ENCODE measurements at places on chromosomes 1 and 21. TPM values are rescaled to one million over a fixed set of nuclear protein-coding genes. Genes with fewer than 3 reads are reported as not detected.

The HEYL gene
- 34.1 TPM for polyA plus RNA-seq

- no peak for DNase-seq
These were observed 24.4 kb downstream of the RCAN1 start for GRCh38 chr21:34590520-34590919.

- no peak for DNase-seq
These were observed 140.8 kb downstream of the DSCAM start for GRCh38 chr21:40706176-40706575.

DNA sequence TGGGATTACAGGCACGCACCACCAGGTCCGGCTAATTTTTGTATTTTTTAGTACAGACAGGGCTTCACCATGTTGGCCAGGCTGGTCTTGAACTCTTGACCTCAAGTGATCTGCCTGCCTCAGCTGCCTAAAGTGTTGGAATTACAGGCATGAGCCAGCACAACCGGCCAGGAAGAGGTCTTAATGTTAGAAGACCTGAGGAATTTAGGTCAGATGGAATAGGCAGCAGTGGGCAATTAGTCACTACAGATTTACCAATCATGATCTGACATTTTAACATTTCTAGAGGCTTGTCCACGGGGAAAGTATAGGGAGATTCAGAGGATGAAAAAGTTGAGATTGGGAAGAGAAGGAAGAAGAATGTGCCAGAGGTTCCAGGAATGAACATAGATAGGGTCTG lies 8.9 kb upstream of the APP start:
- no peak for DNase-seq

DNA sequence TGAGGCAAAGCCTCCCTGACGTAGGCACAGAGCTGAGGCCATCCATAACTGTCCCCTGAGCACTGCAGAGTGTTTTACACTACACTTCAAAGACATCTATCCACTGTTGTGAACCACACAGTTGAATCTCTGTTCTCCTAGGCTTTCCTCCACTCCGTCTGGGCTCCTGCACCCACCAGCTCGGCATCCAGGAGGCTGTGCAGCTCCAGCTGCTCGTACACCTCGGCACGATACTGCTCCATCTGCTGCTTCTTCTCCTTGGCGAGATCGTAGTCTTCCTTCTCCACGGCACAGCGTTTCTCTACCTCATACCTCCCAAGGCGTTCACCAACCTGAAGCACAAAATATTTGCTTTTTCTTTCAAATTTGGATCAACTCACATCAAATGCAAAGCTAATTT lies 18.2 kb downstream of the CEP104 start:
- DNase-seq: no peak

All from left lung (tissue), 14 donors.